Stimulated activated CD4-positive, alpha-beta T cell treated with anti-CD3 and anti-CD28 coated beads, TNF-alpha, amount 100 ng/mL, for 4 hours (primary cell): ENCODE measurements at places on chromosomes 6 and 20.

DNA sequence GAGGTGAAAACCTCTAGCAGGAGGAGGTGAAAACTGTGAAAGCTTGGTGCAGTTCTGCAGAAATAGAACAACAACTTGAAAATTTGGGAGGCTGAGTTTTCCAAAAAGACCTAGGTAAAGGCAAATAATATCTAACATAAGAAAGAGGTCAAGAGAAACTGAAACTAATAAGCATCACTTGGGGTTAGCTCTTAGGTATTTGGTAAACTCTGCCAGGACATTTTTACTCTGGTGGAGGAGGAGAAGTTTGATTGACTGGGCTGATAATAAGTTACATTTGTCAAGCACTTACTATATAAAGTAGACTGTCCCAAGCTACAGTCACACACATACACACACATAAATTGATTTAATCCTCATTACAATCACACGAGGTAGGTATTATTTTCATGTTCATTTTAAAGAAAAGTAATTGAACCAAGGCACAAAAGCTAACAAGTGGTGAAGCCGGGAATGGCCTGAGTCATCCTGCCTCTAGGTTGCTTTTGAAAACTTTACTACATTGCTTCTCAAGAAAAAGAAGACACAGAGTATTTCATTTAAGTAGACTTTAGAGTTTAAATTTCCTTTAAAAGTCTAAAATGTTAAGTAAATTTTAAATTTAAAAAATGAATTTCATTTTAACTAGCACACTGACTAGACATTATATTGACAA is 275.5 kb downstream of the PTPRK start:
- no peak for DNase-seq

DNA sequence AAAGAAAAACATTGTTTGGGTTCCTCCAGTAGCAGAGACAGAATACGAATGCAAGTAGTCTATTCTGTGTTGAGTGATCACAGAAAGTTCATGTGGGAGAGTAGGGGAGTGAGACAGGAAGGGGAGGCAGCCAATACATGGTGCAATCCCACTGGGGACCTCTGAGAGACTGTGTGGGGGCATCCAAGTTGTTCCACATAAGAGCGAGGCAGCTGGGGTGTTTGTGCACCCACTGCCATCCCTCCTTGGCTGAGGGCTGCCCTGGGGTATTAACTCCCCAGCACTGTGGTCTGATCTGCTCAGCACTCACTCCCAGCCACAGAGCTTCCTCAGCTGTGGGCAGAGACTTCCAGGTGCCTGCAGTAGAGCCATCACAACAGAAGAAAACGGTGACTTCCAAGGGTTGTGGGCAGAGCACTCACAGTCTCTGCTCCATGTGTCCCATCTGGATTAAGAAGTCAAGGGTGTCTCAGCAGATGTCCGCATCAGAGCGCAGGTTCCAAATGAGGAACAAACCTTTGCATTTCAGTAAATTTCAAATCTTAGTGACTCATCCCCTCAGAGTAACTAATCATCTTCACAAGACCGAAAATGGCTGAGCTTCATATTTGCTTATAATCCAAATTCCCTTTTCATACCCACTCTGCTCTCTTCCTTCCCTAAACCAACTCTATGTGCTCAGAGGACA is 101.9 kb upstream of the NAA20 start:
- no peak for DNase-seq

- DNase-seq, result no peak
Observed at GRCh38 chr6:42136508-42137193, 5.8 kb downstream of the C6orf132 start.

DNA sequence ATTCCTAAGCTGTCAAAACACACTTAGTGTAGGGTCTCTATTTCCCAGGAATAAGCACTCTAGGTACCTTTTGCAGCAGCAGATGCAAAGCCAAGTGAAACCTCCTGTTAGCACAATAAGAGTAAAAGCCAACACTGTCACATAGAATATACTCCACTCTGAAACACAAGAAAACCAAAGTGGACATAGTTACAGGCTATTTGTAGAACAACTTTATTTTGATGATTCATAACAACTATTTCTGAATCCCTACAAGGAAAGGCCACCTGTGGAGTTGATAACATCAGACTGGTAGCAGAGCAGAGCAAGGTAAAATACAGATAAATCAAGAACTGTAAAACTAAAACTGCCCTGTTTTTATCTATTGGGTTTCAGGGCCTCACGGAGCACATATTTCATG is 59.7 kb downstream of the ALDH5A1 start:
- DNase-seq, result no peak

GRCh38 chr20:37622728-37623127 is 71.1 kb upstream of the CTNNBL1 start:
- DNase-seq, result no peak

DNA sequence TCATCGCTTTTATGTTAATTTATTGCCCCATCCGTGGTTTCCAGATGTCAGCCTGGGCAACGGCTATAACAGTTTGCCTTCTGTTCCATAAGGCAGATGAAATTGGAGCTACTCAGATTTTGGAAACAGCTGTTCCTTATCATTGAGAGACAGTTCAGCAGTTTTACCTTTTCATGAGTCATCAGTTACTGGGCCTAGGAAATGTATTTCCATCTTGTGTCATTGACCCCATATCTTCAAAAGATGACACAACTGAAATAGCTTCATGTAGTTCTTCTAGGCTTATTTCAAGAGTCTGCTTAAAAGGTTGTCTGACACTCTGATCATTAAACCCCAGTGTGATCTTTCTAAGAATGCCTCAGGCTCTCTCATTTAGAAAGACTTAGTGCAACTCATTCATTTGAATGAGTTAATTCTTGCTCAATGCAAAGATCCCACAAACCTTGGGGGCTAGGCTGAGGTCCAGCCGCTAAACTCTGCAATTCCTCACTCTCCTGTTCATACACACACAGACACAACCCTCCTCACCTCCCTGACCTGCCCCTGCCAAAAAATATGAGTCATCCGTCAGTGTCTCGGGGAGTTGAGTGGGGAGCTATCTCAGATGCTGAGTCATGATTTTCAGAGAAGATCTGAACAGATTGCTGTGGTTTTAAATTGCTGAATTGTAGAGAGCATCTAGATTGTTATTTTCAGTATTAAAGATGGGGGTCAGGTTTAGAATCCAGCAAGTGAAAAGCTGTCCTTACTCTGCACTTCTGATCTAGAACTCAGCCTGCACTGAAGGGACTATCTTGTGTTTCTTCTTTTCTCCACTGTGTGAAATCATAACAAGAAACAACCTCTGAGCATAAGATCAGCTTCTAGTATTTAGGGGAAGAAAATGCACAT is 61.8 kb downstream of the RPP40 start:
- no peak for DNase-seq

- no peak for DNase-seq
Observed at GRCh38 chr6:56851541-56852259, 103.2 kb upstream of the BEND6 start.

GRCh38 chr6:37251211-37251780 is 6.3 kb upstream of the TBC1D22B start:
- no peak for DNase-seq

DNA sequence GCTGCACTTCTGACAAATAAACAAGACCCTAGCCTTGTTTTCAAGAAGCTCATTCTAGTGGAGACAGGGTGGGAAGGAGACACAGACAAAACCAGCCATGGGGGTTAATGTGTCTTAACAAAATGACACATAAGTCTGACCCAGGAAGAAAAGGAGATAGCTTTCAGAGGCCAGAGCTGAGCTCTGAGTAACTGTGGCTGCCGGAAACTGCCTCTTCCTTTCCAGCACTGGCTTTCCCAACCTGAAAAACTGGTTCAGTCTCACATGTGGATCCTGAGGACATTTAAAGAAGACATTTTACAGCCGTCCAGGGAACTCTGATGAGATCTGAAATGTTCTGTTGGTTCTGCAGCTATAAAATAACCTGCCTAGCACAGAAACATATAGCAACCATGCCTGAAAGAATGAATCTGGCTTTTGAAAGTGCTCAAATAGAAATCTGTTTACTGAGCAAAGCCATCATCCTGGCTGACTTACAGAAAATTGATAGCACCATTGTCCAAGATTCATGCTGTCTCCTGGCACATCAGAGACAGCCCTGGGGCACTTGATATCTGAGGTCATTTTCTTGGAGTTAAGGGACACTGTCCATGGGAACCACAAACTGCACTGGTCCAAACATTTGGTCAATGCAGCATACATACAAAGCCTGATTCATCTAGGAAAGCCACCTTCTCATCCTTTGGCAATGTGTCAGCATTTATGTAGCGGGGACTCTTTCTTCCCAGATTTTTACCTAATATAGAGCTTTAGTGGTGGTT is 83.2 kb upstream of the PAX1 start:
- no peak for DNase-seq

DNA sequence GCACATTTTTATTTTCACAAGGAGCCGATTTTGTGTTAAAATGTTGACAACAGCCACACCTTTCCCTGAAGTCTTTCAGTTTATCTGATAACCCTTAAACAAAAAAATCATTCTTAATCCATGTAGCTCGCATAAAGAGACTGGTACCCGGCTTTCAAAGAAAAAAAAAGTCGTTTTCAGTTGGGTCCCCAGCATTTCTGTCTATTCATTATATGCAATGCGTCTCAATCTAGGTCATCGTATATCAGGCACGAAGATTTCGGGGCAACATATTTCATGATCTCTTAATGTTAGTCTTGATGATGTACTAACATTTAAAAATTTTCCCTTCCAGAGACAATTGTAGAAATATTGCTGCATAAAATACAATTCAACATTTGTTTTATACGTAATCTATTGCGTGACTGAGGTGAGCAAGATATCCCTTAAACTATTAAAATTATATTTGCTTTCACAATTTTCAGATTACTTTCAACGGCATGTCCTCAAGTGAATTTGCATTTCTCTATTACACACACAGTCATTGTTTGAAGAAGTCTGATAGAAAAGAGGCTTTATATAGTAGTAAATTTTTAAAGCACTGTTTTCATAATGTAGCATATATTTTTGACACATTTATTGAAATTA is 2.9 kb upstream of the TUBB2B start:
- no peak for DNase-seq

DNA sequence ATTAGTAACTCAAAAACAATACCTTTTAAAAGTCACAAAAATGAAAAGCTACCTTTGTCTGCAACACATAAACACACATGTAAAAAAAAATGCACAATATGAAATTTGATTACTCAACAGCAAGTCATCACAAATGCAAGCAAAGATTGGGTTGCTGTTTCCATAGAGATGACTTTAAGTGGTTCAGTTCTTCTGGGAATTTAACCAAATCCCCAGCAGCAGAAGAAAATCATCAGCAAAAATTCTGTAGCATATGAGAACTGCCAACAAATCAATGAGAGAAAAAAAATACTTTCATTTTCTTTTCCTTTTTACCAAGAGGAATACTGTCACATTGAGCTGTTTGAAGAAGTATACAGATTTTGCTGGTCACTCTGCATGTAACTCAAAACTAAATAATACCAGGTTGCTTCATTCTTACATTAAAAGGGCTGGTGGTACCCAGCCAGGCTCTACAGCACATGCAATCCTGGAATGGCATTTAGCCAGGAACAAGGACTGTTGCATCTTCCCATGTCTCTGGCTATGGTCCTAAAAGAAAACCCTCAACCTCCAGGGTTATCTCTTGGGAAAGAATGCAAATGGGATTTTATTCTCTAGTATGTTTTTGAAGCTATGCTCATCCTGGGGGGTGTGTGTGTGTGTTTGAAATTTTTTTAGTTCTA is 158.3 kb downstream of the OPRM1 start:
- DNase-seq, result no peak

DNA sequence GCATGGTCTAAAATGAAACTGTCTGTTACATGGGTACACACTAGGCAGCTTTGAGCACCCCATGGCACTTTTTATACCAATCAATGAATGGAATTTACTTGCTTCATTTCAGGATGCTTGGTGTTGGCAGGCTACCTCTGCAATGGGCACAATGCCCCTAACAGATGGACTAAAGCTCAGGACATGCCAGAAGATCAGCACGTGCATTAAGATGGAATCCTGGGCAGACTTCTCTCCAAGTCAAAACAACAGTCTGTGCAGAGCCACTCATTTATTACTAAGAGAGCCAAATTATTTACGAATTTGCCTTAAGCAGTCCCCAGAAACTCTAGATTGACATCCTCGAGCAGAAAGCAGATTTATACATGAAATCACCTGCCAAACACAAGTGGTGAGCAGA is 55.8 kb upstream of the SCML4 start:
- no peak for DNase-seq

DNA sequence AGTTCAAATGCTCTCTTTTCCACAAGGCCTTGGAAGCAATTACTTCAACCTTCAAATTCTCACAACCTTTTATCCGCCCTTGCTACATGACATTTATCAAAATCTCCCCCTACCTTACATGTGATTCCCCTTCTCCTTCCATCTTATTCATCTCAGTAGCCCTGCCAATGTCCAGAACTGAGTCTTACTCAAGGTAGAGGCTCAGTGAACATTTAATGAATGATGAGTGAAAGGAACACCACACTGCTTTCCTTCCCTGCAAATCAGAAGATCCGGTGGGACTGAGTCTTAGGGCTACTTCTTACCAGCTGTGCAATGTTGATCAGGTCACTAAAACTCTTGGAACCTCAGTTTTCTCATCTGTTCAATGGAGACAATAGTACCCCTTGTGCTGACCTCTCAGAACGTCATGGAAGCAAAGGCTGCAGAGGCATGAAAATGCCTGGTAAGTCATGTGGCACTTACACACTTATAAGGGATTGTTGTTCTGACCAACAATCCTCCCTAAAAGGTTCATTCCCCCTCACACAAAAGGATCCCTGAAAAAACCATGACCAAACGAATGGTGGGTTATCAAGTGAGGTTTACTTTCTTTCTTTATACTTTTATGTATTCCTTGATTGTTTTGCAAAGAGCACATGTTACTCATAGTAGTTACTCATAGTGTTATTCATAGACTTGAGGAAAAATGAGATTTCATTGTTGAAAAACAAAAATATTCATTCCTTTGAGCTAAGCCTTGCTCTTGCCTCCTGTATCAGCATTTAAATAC is 6.5 kb downstream of the MDGA1 start:
- DNase-seq, result no peak

DNA sequence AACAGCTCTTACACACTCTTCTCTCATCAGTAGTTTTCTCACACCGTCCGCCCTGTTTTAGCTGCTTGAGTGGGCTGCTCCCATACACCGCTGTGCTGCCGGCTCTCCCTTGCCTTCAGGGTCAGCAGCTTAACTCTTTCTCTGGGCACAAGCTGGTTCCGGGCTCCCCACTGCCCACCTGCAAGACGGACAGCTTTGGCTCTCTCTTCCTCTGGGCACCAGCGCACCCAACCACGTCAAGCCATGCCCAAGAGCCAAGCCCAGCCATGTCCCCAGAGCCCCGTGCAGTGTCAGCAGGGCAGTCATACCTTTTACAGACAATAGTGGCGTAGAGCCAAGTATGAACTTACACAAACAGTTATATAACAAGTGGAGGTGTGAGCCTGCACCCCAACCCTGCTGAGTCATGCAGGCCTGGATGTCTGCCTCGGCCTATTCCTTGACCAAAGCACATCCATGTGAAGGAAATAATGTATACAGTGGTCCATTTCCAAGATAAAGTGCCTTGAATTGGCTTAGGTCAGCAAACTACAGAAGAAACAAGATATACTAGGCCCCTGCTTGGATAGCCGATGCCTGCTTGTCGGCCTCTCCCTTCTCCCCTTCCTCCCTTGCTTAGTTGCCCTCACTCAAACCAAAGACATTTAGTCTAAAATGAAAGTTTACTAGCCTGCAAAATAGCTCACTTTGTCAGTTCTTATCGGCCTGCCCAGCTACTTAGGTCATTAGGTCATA is 89.3 kb downstream of the JPH2 start:
- no peak for DNase-seq

GRCh38 chr6:82980086-82980485 is 85.6 kb downstream of the UBE3D start:
- no peak for DNase-seq

GRCh38 chr20:55200317-55200716 is 724.9 kb downstream of the DOK5 start:
- DNase-seq, result no peak
